SHP77 (cell line): ENCODE measurements at places on chromosomes 6 and 20.

- DNase-seq, result no peak
These were observed 606.7 kb upstream of the CITED2 start for GRCh38 chr6:139981066-139981624.

- DNase-seq, result no peak
These were observed 280.2 kb upstream of the FOXQ1 start for GRCh38 chr6:1031720-1032119.

DNA sequence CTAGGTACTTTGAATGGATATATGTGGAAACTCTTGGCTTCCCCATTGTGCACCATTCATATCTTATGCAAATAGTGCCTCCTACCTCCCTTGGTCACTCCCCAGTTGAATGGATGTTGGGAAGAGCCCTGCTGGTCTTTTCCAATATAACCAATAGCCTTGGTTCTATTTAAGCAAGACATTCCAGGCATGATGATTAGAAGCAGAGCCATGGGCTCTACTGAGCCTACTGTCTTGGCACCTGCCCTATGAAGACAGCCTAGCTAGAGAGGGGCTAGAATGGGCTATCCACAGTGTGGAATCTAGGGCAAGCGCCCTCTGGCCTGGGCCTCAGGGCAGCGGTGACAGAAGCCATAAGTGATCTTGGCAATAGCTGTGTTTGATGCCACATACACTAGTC, 15.6 kb downstream of the SLC17A1 start:
- no peak for DNase-seq

DNA sequence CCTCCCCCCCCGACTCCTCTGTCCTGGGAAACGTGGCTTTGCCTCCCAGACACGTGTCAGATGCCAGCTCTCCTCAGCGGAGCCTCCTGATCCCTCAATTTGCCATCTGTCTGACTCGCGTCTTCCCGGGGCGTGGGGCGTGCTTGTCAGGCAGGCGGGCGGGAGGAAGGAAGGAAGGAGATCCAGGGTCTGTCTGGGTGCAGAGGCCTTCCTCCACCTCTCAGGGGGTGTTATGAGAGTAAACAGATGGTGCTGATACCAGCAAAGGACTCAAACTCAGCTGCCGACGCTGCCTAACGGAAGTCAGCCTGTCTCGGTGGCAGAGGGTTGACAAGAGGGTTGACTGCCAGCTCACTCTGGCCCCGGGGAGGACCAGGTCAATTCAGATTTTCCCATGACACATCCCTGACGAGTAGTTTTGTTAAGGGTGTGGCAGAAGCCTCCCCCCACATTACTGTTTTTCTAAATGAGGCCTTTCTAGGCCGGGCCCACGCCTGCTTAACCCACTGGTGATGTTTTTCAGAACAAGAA, 17.0 kb downstream of the UQCC2 start:
- DNase-seq, result peak; percentile 70
